ENCODE measurements at places on chromosomes 1 and 21.
A peak's percentile ranks its signal among the peaks of the same experiment; 100 is the strongest.

DNA sequence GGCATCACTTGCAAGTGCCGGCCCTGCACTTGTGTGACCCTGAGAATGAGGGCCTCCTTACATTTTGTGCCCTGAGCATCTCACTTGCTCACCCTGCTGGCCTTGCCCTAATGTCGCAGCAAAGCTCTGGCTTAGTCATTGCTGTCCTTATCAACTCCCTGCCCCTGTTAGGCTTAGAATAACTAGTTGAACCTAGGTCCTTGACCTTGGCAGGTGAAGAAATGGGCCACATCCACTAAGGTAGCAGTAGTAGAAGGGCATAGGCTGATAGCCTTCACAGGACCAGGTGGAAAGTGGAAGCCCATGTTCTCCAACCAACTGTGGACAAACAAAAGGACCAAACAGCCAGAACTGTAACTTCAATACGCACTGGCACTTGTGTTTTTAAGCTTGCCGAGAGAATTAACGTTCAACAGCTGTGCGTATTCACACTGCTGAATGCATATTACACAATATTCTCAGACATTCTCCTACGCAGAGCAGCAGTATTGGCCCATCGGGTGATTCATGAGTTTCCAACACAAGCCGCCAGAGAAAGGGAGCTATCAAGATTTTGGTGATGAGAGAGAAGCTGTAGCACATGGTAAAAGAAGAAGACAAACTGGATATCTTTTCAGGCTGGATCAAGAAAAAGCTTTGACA, 27.7 kb upstream of the PTGFRN start:
- no peak overlapping the region for H3K27ac ChIP-seq
- H3K27me3 ChIP-seq = no peaks in the 10 kb centered on the region
- no peaks in the 10 kb centered on the region for H3K36me3 ChIP-seq
- peak; percentile 65 for DNase-seq
- no peak overlapping the region for H3K4me3 ChIP-seq

DNA sequence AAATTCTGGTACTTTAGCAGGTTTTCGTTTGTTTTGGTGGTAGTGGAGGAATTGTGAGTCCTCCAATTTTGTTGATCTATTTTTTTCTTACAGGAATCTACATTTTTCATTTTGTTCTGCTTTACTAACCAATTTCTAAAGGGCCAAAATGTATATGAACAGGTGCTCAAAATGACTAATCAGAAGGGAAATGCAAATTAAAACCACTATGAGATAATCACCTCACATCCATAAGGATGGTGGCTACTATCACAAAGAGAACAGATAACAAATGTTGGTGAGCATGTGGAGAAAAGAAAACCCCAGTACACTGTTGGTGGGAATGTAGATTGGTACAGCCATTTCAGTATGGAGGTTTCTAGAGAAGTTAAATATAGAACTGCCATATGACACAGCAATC, 134.2 kb downstream of the LMO4 start:
- no peak overlapping the region for H3K4me3 ChIP-seq
- H3K27me3 ChIP-seq = no peaks in the 10 kb centered on the region
- H3K27ac ChIP-seq = no peak overlapping the region
- no peak for DNase-seq

DNA sequence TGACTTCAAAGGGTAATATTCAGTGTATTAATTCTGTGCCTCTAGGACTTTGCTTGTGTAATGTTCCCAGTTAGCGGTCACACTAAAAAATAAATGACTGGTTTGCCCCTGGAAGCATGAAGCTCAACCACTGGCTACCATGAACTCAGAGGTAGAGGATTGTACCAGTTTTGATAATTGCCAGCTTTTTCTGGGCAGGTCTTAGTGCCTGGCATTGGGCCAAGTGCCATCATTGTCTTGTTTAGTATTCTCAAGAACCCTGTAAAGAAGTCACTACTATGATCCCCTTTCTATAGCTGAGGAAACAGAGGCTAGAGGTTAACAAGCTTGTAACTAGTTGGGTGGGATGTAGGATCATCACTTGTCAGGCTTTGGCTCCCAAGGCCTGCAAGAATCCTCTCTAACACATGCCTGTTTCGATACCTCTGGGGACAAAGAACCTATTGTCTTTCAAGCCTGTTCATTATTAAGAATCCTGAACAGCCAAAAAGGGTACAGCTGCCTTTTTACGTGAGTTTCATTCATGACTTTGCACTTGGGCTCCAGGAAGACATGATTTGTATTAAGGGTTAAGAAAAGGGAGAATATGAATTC, 121.9 kb upstream of the JUN start:
- no peak overlapping the region for H3K27ac ChIP-seq
- H3K4me1 ChIP-seq = peaks cover 8% of the 10 kb centered on the region
- no peak for DNase-seq
- H3K4me3 ChIP-seq = no peak overlapping the region
- H3K36me3 ChIP-seq = no peaks in the 10 kb centered on the region

- no peaks in the 10 kb centered on the region for H3K4me1 ChIP-seq
- no peaks in the 10 kb centered on the region for H3K27me3 ChIP-seq
- no peaks in the 10 kb centered on the region for H3K36me3 ChIP-seq
- DNase-seq = no peak
- no peak overlapping the region for H3K27ac ChIP-seq
These were observed 1809.6 kb downstream of the BRINP3 start for GRCh38 chr1:188668083-188668482.

DNA sequence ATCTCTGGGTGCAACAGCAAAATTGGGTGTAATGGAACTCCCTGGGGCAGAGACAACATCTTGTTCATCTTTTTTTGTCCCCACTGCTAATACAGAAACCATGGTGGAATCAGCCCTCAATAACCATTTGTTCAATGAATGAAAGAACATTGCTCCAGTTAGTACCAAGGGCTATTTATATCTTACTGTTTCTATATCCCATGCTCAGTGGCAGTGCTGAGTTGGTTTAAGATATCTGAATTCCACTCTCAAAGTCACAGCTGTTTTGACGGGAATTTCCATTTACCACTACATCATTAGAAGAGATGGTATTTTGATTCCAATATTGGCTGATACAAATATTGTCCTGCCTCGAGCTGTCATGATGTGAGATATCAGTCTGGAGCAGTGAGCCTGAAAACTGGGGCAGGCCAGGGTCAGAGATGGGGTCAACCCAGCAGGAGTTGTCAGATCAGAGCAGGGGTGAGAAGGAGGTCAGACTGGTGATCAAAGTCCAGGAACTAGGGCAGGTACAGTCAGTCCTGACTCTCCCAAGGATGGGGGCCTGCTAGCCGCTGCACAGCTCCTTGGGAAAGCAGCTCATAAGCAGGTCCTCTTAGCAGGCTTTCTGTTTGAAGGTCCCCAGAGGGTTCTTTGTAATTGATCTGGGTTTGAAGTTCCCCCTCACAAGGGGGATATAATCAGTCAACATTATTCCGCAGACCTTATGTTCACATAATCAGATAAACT, 5.8 kb upstream of the PHC2 start:
- H3K4me1 ChIP-seq = peaks cover 10% of the 10 kb centered on the region
- H3K27ac ChIP-seq = no peak overlapping the region
- no peaks in the 10 kb centered on the region for H3K36me3 ChIP-seq
- peak; percentile 28 for DNase-seq
- H3K27me3 ChIP-seq = no peaks in the 10 kb centered on the region

DNA sequence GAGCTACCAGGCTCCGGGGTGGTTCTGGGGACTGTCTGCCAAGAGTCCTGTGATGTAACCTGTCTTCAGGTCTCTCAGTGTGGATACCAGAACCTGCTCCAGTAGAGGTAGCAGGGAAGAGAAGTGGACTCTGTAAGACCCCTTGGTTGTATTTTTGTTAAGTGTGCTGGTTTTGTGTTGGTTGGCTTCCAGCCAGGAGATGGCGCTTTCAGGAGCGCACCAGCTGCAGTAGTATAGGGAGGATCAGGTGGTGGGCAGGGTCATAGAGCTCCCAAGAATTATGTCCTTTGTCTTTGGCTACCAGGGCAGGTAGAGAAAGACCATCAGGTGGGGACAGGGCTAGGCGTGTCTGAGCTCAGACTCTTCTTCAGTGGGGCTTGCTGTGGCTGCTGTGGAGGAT, 1147.2 kb upstream of the ADGRL4 start:
- H3K27ac ChIP-seq = no peak overlapping the region
- no peak overlapping the region for H3K4me3 ChIP-seq
- no peak for DNase-seq
- H3K4me1 ChIP-seq = no peaks in the 10 kb centered on the region
- H3K36me3 ChIP-seq = no peaks in the 10 kb centered on the region

DNA sequence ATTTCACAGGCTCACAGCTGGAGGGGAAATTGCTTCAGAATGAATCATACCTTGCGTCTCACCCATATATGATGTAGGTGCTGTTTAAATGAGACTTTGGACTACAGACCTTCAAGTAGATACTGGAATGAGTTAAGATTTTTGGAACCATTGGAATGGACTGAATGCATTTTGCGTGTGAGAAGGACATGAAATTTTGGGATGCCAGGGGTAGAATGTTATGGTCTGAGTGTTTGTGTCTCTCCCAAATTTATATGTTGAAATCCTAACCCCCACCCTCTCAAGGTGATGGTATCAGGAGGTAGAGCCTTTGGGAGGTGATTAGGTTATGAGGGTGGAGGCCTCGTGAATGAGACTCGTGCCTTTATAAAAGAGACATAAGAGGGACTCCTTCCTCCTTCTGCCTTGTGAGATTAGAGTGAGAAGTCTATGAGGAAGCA, 41.4 kb downstream of the KCNK1 start:
- no peak overlapping the region for H3K27ac ChIP-seq
- H3K27me3 ChIP-seq = no peaks in the 10 kb centered on the region
- H3K4me1 ChIP-seq = no peaks in the 10 kb centered on the region
- DNase-seq = no peak
